ENCODE measurements at places on chromosomes 7 and 10. TPM values are rescaled to one million over a fixed set of nuclear protein-coding genes. Genes with fewer than 3 reads are reported as not detected.

LOXL4 gene
- 13.3 TPM for total RNA-seq

MYH16 gene
- not detected for total RNA-seq

CAMK2B gene
- total RNA-seq: not detected

ELN gene
- 6.5 TPM for total RNA-seq

MINDY4 gene
- total RNA-seq: 4.4 TPM

MACROH2A2 gene
- total RNA-seq: 11.0 TPM

TRPV5 gene
- total RNA-seq: not detected

CFAP43 gene
- total RNA-seq: 0.16 TPM

TMEM236 gene
- not detected for total RNA-seq

PLXNA4 gene
- 2.5 TPM for total RNA-seq

CARD11 gene
- total RNA-seq: not detected

SH2D4B gene
- not detected for total RNA-seq

CYP26A1 gene
- not detected for total RNA-seq

FBXL15 gene
- 7.0 TPM for total RNA-seq

PARD3 gene
- 38.4 TPM for total RNA-seq

Data from bronchial smooth muscle cell (primary cell).